ELF-1 (cell line): ENCODE measurements at places on chromosomes 12 and 14.

GRCh38 chr14:55819610-55820304 lies 239.8 kb downstream of the KTN1 start:
- DNase-seq, result no peak

GRCh38 chr14:94341656-94342333 lies 18.7 kb upstream of the SERPINA6 start:
- no peak for DNase-seq

- DNase-seq, result no peak
Measured at GRCh38 chr12:48018618-48018995, 14.3 kb upstream of the COL2A1 start.

GRCh38 chr12:22380031-22380430 lies 45.5 kb upstream of the ST8SIA1 start:
- DNase-seq, result no peak

- DNase-seq, result no peak
Measured at GRCh38 chr12:132447731-132448462, 42.1 kb upstream of the FBRSL1 start.

DNA sequence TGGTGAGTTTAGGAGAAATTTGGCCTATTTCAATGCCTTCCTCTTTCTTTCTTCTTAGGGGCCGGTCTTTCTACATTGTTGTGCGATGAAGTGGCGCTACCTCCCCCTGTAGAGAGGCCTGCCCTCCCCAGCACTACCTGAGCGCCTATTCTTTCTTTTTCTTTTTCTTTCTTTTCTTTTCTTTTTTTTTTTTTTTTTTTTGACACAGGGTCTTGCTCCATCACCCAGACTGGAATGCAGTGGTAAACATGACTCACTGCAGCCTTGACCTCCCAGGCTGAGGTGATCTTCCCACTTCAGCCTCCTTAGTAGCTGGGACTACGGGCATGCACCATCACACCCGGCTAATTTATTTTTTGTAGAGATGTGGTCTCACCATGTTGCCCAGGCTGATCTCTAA lies 136.1 kb upstream of the MAX start:
- peak; percentile 46 for DNase-seq

DNA sequence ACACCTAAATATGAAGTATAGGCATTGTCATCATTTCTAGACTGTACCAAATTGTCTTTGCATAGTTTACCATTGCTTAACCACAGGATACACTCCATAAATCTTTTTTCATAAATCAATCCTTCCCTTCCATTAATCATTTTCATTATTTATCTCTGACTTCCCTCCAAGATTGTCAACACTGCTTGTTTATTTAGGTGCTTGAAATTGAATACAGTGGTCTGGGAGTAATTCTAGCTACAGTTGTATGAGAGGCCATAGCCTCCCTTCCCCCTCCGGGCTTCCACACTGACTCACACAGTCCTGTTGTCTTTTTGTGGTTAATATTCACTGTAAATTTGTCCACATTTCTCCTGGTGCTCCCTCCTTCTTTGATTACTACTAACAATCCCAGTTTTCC lies 114.2 kb upstream of the ARID2 start:
- no peak for DNase-seq

DNA sequence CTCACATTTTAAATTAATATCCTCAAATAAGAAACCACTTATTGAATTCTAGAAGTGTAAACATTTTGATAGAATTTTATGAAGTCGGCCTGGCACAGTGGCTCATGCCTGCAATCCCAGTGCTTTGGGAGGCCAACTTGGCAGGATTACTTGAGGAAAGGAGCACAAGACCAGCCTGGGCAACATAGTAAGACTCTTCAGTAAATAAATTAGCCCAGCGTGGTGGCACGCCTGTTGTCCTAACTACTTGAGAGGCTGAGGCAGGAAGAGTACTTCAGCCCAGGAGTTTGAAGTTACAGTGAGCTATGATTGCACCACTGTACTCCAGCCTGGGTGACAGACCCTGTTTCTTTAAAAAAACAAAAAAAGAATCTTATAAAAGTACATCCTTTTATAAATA lies 8.9 kb upstream of the ZNF410 start:
- no peak for DNase-seq

- no peak for DNase-seq
Measured at GRCh38 chr14:65637780-65638179, 225.2 kb downstream of the FUT8 start.

GRCh38 chr12:132315951-132316350 lies 13.4 kb downstream of the GALNT9 start:
- no peak for DNase-seq

DNA sequence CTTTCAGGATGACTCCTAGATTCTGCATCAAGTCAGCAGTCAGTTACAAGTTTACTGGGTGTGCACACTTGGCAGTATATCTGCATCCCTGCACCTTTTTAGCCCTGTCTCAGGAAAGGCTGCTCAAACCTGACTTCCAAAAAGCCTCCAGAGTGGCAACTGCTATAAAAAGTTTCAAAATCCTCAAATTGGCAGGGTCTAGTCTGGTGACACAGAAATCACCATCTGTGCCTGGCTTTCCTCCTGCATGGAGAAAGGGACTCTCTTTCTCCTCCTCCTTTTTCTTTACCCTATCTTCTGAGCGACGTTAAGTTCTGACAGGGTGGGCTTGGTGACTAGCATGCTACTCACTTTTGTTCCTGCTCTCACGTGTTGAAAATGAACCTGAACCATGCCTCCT lies 679.5 kb downstream of the C12orf50 start:
- no peak for DNase-seq

DNA sequence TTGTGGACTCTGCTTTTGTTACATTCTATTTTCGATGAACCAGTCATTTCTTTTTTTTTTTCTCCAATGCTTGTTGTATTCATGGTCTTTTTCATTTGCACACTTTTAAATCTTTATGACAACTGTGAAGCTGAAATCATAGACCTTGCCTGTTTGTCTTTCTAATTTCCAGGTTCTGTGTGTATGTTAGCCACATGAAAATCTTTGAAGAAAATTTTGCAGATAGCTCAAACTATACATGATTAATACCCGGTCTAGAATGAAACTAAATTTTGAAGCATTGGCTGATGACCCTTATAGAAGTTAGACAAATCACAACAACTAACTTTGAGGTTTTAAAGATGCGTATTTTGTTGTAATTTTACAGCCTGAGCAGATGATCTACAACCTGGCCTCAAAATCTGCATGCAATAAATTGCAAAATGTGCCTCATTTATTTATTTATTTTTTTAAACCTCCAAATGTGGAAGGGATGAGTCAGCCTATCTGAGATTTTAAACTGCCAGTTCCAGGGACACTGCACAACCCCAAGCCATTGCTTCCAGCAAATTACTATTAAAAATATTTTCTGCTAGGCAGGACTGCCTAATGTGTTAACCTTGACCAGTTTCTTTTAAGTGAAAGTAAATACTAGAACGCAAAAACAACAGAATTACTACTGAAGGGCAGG lies 96.3 kb upstream of the NAV3 start:
- DNase-seq, result no peak

- no peak for DNase-seq
Measured at GRCh38 chr12:79351251-79351650, 339.5 kb downstream of the PAWR start.

- DNase-seq, result no peak
Measured at GRCh38 chr12:104471336-104471735, 14.6 kb downstream of the CHST11 start.

DNA sequence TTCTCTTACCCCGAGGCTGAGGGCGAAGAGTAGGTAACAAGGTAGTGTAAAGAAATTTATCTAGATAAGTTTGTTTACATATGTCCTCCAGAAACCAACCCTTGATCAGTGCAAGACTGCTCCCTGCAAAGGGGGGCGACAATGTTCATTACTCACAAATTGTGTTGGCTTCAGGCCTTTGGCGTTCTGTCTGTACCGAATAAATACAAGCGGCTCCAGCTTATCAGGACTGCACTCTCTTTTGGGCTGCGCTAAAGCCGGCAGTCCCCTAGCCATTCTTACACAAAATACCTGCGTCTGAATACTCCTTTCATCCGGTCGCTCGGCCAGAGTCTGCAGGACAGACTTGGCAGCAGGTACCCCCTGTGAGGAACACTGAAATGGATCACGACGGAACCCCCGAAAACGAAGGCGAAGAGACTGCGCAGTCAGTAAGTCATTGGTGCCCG lies 116.4 kb downstream of the PPHLN1 start:
- peak; percentile 73 for DNase-seq

GRCh38 chr12:131345521-131346436 lies 365.1 kb upstream of the SFSWAP start:
- DNase-seq, result no peak

- DNase-seq, result no peak
Measured at GRCh38 chr12:3741882-3742672, 10.8 kb downstream of the CRACR2A start.

GRCh38 chr12:104713444-104713843 lies 244.6 kb downstream of the SLC41A2 start:
- no peak for DNase-seq

GRCh38 chr14:104545942-104546501 lies 33.5 kb upstream of the C14orf180 start:
- DNase-seq, result no peak

DNA sequence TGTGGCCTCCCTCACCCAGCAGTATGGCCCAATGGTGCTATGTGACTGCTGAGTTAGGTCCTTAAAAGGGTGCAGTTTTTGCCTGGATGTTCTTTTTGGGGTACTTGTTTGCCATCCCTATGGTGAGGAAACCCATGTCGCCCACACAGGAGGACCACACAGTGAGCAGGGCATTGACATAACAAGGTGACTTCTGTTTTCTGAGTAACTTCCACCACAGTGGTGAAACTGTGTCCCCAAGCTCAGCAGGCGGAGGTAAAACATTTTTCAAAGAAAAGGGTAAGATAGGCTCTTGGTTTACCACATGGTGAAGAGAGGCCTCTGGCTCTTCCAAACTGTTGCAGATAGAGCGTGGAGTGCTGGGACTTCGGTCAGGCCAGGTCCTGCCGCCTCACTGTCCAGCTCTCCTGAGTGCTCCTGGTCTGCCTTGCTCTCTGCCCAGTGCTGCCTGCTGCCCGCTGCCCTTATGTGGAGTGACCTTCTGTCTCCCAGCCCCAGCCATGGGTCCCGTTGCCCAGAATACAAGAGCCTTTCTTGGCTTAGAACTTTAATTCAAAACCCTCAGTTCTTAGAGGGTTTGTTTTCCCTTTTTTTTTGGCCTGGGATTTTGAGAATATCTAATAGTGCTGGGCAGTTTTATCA lies 54.0 kb downstream of the TRAF3 start:
- DNase-seq, result no peak

- DNase-seq, result no peak
Measured at GRCh38 chr12:80979816-80980215, 42.1 kb upstream of the LIN7A start.

DNA sequence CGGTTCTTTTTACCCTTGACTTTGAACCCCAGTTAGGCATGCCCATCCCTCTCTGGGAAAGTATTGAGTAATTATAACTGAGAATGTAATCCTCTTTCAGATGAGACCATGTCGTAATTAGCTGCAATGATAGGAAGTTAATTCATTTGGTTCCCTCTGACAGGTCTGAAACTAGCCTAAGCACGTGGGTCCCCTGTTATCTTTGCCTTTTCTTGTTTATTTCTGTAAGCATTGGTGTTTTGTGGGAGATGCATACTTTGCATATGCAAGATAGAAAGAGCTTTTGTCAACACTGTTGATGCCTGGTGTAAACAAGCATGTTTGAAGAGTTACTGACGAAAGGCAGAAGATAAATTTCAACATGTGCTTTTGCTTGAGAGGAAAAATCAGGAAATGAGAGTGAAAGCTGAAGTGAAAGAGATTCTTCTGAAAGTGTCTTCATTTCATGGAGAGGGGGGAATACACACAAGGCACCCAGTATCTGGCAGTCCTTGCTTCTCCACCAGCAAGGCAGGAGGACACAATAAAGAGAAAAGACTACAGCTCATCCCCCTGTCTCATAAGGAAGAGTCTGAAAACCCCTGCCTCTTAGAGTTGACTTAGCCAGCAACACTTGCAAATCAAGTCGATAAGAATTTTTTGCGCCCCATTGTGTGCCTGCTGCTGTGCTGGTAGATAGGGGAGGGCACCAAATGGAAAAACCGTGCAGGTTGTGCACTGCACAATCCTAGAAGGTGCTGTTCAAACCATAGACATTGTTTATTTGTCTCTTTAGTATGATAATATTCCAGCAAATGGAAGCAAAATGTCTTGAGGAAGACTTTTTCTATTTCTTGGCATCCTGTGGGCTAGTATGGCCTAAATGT lies 77.8 kb downstream of the SLC24A4 start:
- DNase-seq, result no peak

GRCh38 chr12:3216726-3217682 lies 139.8 kb downstream of the TSPAN9 start:
- DNase-seq, result no peak

- no peak for DNase-seq
Measured at GRCh38 chr12:32120419-32120818, 13.8 kb downstream of the BICD1 start.

DNA sequence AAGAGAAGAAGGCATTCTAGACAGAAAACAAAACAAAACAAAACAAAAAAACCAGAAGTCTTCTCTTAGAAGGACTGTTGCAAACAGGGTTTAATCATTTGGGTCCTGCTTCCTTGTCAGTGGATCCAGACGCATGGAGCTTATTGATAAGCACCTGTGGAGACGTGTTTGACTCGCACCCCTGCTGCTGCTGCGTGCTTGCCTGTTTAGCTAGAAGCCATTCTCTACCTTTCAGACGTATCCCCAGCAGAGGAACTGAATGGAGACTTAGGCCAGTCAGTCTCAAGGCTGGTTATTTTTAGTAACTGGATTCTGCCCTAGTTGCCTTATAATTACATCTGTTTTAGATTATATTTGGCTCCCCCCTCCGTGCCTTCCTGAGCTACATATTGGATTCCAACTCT lies 186.1 kb upstream of the EEA1 start:
- no peak for DNase-seq

DNA sequence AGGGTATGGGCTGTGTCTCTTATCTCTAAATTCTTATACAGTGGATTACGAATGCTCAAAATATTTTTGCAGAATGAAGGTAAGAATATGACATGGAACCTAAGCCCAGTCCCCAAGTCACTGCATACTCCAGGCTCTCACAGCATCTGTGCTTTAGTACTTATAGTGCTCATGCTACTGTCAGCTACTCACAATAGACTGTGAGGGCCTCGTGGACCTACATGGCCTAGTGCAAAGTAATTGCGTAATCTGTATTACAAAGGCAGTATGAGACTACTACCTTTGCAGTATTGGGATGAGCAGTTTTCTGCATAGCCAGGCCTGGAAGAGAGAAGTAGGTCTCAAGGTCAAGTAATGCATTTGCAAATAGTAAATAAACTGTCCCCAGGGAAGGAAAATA lies 27.9 kb downstream of the VWF start:
- no peak for DNase-seq

GRCh38 chr14:60102389-60102788 lies 10.7 kb downstream of the PCNX4 start:
- no peak for DNase-seq

- DNase-seq, result no peak
Measured at GRCh38 chr14:67442139-67442906, 30.4 kb upstream of the PLEK2 start.

GRCh38 chr12:64194333-64195149 lies 27.6 kb downstream of the KICS2 start:
- DNase-seq, result no peak

GRCh38 chr12:865614-866013 lies 83.9 kb downstream of the RAD52 start:
- DNase-seq, result no peak

GRCh38 chr14:81169711-81170103 lies 51.1 kb downstream of the GTF2A1 start:
- DNase-seq, result no peak

- DNase-seq, result no peak
Measured at GRCh38 chr12:52726451-52726850, 23.1 kb upstream of the KRT77 start.

GRCh38 chr14:91418387-91419043 lies 895 bp upstream of the CCDC88C start:
- peak; percentile 98 for DNase-seq
